ENCODE measurements at places on chromosomes 3 and 15.

GRCh38 chr15:43889042-43889441 lies 62.2 kb downstream of the WDR76 start:
- no peak for DNase-seq

DNA sequence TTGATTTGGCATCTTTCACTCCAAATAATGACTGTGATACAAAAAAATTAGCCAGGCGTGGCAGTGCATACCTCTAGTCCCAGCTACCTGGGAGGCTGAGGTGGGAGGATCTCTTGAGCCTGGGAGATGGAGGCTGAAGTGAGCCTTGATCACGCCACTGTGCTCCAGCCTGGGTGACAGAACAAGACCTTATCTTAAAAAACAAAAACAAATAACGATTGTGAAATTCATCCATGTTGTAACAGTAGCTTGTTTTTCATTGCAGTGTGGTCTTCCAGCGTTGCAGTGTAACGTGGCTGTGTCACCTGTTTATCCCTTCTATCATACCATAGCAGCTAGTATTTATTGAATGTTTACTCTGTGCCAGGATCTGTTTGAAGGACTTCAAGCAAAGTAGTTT lies 120.9 kb downstream of the ITPR1 start:
- DNase-seq = no peak

DNA sequence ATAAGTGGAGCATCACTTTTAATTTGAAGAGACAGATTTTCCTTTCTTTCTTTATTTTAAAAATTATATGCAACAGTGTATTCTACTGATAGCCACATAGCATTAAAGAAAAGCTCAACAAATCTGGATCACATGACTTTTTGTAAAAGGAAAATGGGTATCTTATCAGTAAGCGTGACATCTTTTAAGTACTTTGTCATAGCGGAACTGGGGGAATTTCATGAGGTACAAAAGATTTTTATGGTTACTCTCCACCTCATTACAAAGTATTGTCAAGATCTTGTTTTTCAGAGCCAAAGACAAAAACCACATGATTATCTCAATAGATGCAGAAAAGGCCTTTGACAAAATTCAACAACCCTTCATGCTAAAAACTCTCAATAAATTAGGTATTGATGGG lies 219.6 kb upstream of the ZPLD1 start:
- DNase-seq = no peak

DNA sequence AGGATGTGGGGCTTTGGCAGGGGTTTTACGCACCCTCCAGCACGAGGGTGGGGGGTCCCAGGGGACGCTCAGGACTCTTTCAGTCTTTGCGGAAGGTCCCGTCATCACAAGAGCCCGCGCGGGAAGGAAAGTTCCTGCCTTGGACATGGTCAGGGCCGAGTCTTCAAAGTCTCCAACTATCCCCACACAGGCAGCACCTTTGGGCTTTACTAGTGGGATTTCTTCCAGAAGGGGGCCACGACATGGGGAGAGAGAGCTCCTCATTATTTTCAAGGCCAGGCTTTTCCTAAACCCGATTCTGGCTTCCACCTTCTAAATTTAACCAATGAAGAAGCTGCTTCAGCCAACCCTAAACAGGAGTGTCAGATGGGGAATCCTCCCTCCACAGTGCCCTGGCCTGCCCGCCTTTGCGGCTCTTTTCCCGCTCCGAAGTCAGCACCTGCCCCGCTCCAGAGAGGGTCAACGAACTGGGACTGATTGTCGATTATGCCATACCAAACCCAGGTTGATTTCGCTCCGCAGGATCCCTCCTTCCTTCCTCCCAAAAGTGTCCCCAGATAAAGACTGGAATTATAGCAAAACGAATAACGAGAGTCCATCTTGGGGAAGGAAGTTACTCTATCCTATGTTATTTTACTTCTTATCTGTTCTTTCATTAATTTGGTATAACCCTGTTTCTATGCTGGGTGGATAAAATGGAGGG lies 11.0 kb downstream of the SHOX2 start:
- no peak for DNase-seq

- DNase-seq = no peak
Measured at GRCh38 chr15:86935841-86936240, 856.2 kb downstream of the AGBL1 start.

DNA sequence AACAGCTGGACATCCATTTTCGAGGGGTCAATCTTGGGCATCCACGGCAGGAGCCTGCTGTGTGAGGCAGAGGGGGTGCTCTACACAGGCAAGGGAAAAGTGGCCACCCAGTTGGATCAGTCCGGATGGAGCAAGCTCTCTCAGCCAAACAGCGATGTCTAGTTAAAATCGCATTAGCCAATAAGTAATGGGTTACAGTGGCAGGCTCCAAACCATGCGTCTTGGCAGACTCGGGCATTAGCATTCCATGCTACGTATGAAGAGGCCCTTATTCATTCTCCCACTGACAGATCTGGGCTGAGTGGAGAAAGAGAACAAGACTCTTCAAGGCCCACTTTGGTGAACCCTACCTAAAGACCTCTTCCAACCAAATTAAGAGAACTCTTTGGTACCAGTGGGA lies 49.3 kb downstream of the CCNB2 start:
- no peak for DNase-seq

- DNase-seq = no peak
Measured at GRCh38 chr3:25573386-25574171, 91.1 kb downstream of the TOP2B start.

- DNase-seq = no peak
Measured at GRCh38 chr15:47803767-47804166, 86.5 kb downstream of the SEMA6D start.

- no peak for DNase-seq
Measured at GRCh38 chr3:112751061-112751460, 95.6 kb downstream of the CD200R1L start.

DNA sequence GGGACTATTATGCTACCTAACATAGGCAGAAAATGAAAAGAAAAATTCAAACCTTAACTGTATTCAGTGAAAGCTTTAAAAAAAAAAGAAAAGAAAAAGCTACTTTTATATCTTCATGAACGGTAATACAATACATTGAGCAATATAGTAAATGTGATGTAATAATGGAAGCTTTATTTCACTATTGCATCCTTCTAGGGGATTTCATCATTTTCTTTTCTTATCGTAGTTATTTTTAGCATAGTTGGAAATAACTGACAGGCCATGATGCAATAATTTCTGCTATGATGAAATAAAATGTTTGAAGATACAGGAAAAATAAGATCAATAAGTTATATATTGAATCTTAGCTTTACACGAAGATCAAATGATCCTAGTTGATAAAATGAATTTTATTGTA lies 40.3 kb upstream of the ZCWPW2 start:
- no peak for DNase-seq

GRCh38 chr3:111749171-111750170 lies 109.6 kb upstream of the PHLDB2 start:
- no peak for DNase-seq

DNA sequence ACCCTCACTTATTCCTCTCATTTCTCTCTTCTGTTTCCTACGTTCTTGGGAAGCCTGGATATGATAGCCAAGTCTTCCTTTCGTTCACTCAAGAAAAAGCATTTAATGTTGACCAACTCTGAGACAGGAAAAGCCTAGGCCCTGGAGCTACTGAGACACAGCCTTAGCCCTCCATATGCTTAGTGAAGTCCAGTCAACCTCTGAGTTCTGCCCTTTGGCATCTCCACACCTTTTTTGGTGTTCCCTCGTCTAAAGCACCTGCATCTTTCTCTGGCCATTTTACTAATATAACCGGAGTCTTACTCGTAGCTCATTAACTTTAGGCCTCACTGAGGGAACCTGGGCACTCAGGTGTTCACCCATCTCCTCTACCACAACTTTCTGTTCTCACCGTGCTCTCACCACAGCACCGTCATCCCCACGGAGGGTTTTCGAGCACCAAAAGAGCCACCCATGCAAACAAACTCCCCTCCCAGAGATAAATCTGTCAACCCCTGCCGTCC lies 632 bp downstream of the MTHFS start:
- DNase-seq = no peak

DNA sequence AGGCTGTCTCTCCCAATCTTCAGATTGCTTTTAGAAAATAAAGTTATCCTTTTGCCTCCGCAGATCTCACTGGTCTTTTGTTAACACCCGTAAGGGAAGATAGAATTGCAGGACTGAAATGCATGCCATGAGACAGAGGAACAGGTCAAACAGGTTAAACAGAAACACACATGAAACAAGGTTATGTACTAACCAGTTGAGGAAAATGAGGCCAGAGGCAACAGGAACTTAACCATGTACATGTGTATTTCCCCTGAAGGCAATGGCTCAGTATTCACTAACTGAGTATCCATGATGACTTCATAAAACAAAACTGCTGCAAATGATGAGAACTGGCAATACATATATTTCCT lies 169.1 kb upstream of the NSMCE3 start:
- DNase-seq = no peak

- no peak for DNase-seq
Measured at GRCh38 chr3:59249004-59249403, 199.2 kb upstream of the CFAP20DC start.

DNA sequence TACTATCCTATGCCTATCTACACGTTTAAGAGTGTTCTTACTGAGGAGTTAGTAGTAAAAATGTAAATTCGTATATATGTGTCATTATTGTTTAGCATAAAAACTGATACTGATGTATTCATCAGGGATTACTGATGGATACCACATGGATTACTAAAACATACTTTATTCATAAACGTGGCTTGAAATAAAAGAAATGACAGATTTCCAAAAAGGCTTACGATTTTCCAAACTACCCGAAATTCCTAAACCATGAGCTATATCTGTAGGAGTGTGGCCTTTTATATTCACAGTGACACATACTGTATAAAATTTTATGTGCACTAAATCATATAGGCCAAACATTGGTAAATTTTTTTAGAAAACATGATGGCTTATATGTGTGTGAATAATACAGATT lies 6.9 kb downstream of the TSC22D2 start:
- no peak for DNase-seq

- DNase-seq = no peak
Measured at GRCh38 chr15:47997195-47998080, 123.4 kb upstream of the SLC24A5 start.

DNA sequence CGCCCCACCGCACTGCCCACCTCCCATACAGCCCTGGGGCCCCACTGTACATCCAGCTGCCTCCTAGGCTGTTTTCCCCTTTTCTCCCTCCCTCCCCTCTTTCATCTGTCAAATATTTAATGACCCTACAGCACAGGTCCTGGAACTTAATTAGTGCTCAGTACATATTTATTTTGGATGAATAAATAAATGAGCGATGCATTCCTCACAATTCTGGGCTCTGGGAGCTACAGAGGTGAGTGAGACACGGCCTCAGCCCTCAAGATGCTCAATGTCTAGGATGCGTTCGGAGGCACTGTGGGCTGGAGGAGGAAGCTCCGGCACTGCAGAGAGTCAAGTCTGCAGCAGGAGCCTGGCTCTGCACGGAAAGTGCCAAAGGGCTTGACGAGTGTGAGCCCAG lies 175.0 kb downstream of the FAM43A start:
- DNase-seq = no peak

DNA sequence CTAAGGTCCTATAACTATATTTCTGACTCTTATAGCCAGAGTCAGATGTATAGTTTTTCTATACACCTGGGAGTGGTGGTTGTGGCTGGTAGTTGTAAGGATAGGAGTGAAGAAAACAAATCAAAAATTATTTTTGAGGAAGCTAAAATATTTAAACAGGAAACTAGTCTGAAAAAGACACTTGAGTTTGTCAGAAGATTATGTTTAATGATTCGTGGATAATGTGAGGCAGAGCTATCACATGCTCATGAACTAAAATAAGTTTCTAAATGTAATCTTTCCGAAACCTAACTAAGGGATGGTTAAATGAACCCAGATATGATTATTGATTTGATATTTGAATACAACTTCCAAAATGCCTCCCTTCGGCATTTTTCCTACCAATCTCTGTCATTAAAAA lies 30.4 kb downstream of the GABRR3 start:
- no peak for DNase-seq

- DNase-seq = no peak
Measured at GRCh38 chr3:186932281-186933181, 2.2 kb downstream of the ST6GAL1 start.
